ENCODE measurements at places on chromosomes 4 and X.

GRCh38 chr4:69098470-69098869 is 2.2 kb downstream of the UGT2B7 start:
- no peak for DNase-seq

DNA sequence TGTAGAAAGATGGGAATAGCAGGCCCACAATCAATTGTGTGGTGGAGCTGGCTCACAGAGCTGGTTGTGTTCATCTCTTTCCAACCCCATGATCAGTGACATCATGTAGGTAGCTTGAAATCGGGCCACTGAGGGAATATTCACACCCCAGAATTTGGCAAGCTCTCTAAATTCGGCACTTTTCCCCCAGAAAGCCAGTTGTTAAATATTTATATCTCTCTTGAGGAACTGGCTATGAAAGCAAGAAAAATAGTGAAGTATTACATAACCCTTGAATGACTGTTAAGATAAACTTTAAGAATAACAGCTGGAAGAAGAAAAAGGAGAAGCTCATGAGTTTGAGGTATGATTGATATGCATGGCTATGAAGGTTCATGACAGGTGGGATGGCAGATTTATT is 38.9 kb downstream of the GPRIN3 start:
- DNase-seq: no peak

- DNase-seq: no peak
These were observed 4.4 kb upstream of the PRDX4 start for GRCh38 chrX:23662853-23663252.

DNA sequence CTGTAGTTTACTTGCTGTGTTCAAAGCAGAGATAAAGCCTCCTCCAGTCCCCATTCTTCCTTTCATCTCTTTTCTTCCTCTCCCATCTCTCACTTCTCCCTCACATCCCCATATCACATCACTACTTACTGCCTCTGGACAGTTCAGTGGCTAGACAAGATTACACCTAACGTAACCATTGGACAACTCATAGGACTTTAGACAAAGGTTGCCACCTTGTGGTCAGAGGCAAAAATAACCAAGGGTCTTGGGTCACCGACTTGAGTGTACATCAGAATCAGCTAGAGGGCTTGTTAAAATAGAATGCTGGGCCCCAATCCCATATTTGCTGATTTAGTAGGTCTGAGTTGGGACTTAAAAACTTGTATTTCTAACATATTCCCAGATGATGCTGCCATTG is 109.3 kb upstream of the DGKK start:
- peak; percentile 12 for DNase-seq

- no peak for DNase-seq
These were observed 103.5 kb upstream of the TAPT1 start for GRCh38 chr4:16329797-16330134.

DNA sequence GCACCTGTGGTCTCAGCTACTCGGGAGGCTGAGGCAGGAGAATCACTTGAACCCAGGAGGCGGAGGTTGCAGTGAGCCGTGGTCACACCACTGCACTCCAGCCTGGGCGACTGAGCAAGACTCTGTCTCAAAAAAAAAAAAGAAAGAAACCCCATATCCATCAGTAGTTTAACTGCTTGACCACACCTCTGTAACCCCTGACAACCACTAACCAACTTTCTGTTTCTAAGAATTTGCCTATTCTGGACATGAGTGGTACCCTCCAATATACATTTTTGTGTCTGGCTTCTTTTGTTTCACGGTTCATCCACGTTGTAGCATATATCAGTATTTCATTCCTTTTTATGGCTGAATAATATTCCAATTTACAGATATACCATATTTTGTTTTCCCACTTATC is 9.1 kb downstream of the PPAT start:
- no peak for DNase-seq

- DNase-seq: no peak
These were observed 34.3 kb downstream of the ZNF185 start for GRCh38 chrX:152932144-152932543.
